ENCODE measurements at places on chromosomes 6 and 20.

DNA sequence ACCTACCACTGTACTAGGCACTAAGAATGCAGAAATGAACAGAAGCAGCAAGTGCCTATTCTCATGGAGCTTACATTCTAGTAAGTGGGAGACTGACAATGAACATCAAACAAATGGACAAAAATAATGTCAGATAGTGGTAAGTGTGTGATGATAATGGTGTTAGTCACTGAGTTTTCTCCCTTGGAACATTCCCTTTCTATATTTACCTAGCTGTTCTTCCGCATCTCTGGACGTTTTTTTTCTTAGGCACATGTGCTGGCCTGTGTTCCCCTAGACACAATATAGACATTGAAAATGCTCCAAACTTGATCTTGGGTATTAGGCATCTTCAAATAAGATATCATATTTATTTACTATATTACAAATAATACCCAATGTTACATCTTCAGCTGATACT, 218.1 kb upstream of the GJE1 start:
- no peak for DNase-seq
- no peaks in the 10 kb centered on the region for H3K4me1 ChIP-seq
- H3K27ac ChIP-seq, result no peak overlapping the region
- no peak overlapping the region for H3K4me3 ChIP-seq
- no peaks in the 10 kb centered on the region for H3K27me3 ChIP-seq

- H3K27me3 ChIP-seq, result no peaks in the 10 kb centered on the region
- DNase-seq, result peak; percentile 80
- H3K4me1 ChIP-seq, result peaks cover 10% of the 10 kb centered on the region
- H3K4me3 ChIP-seq, result peak overlapping the region; percentile 76
- H3K27ac ChIP-seq, result peak overlapping the region; percentile 97
Observed at GRCh38 chr6:81751388-81752083, 945 bp downstream of the TENT5A start.

GRCh38 chr6:159194421-159194820, 25.2 kb downstream of the FNDC1 start:
- DNase-seq, result no peak
- no peak overlapping the region for H3K4me3 ChIP-seq
- H3K27me3 ChIP-seq, result no peaks in the 10 kb centered on the region
- no peak overlapping the region for H3K27ac ChIP-seq

DNA sequence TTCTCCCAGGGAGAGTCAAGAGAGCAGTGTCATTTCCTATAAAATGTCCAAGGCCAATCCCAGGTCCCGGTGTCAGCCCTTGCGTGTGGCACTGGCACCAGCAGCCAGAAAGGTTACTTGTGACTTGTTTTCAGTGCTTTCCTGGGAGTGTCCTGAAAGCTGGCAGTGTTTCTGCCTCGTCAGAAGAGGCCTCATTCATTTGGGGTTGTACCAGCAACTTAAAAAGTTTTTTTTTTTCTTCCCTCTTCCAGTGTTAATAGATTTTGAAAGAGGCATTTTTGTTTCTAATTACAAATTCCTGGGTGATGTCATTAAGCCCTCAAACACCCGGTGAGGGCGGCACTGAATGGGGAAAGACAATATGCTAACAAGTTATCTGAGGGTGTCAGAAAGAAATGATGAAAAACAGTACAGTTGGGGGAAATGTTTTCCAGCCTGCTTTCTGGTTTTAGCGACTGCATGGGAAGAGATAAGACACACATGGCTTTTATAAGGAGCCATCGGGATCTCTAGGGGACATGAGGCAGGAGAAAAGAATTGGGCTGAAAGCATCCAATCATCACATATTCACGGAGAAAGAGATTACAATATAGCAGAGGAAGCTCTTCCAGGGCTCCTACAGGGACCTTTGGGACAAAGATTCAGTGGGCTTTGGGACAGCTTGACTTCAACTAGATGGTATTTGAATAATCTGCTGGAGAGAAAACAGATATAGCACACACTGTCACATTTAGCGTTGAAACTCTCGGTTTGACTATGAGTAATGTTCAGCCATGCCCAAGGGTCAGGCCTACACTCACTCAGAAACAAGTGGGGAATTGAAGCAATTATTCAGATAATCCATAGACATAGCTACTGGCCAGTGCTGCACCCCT, 153.0 kb downstream of the BCAS1 start:
- no peak overlapping the region for H3K4me3 ChIP-seq
- peak overlapping the region; percentile 90 for H3K27ac ChIP-seq
- no peaks in the 10 kb centered on the region for H3K4me1 ChIP-seq
- H3K27me3 ChIP-seq, result no peaks in the 10 kb centered on the region
- H3K36me3 ChIP-seq, result no peaks in the 10 kb centered on the region

DNA sequence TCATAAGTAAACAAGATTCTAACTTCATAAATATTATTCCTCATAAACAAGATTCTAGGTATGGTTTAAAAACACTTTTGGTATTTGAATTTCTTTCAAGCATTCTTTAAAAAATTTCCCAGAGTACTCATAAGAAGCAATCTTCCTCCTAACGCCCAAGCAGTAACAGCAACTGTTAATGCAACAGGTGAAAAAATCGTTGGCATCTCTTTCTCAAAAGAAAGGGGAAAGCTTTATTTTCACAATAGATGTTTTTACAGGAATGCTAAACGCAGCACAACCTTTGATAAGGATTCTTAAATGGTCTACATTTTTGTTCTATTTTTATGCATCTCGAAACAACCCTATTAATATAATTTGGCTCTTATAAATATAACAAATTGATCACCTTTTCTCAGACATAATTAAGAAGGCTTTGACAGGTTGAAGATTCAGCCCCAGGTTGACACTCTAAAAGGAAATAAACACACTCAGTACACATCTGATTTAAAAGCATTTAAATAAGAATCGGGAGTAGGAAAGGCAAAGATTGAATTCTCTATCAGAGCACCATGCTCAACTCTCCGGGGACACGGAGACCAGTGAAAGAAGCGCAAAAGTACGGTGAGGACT, 634 bp downstream of the AHI1 start:
- H3K27ac ChIP-seq, result peak overlapping the region; percentile 99
- H3K4me1 ChIP-seq, result no peaks in the 10 kb centered on the region
- H3K4me3 ChIP-seq, result peak overlapping the region; percentile 83

- H3K36me3 ChIP-seq, result no peaks in the 10 kb centered on the region
- H3K4me3 ChIP-seq, result no peak overlapping the region
- no peaks in the 10 kb centered on the region for H3K4me1 ChIP-seq
- no peaks in the 10 kb centered on the region for H3K27me3 ChIP-seq
Observed at GRCh38 chr6:137084865-137085617, 40.3 kb upstream of the IL20RA start.

- no peak for DNase-seq
- H3K4me3 ChIP-seq, result no peak overlapping the region
- H3K27me3 ChIP-seq, result no peaks in the 10 kb centered on the region
- H3K4me1 ChIP-seq, result no peaks in the 10 kb centered on the region
- no peak overlapping the region for H3K27ac ChIP-seq
Observed at GRCh38 chr6:40504274-40504673, 82.9 kb downstream of the LRFN2 start.

DNA sequence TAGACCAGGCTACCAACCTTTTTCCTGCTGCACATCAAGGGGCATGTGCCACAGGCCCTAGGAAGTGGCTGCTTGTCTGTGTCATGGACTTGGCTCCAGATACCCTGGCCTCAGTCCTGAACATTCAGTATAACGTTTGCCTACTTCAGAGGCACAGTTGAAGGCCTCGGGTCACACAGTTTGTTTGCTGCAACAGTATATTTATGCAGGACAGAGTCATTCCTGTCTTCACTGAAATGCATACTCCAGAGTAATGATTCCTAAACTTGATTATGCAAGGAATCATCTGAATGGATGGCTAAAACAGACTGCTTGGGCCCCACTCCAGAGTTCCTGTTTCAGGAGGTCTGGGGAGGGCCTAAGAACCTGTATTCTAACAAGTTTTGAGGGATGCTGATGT, 149.4 kb downstream of the KLHL32 start:
- H3K27ac ChIP-seq, result no peak overlapping the region
- no peak for DNase-seq
- H3K36me3 ChIP-seq, result no peaks in the 10 kb centered on the region
- no peaks in the 10 kb centered on the region for H3K4me1 ChIP-seq

DNA sequence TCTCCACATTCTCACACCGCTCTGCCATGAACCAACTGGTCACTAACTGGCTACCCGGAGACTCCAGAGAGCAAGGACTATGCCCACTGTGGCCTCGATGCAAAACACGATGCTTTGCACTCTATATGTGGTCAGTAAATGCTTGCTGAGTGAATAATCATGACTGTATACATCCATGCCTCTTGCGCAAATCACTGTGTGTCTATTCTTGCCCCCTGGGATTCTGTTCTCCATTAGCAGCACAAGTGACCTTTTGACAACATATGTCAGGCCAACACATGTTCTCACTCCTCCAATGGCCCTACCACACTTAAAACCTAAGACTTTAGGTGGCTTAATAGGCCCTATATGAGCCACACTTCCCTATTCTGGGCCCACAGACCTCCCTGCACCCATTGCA, 16.9 kb downstream of the KIF16B start:
- H3K4me3 ChIP-seq, result no peak overlapping the region
- H3K27ac ChIP-seq, result no peak overlapping the region
- no peaks in the 10 kb centered on the region for H3K27me3 ChIP-seq

GRCh38 chr6:165987483-165988301, 180.0 kb downstream of the TBXT start:
- H3K27ac ChIP-seq, result no peak overlapping the region
- H3K4me1 ChIP-seq, result no peaks in the 10 kb centered on the region
- peaks cover 3% of the 10 kb centered on the region for H3K27me3 ChIP-seq
- H3K4me3 ChIP-seq, result no peak overlapping the region
- DNase-seq, result no peak

DNA sequence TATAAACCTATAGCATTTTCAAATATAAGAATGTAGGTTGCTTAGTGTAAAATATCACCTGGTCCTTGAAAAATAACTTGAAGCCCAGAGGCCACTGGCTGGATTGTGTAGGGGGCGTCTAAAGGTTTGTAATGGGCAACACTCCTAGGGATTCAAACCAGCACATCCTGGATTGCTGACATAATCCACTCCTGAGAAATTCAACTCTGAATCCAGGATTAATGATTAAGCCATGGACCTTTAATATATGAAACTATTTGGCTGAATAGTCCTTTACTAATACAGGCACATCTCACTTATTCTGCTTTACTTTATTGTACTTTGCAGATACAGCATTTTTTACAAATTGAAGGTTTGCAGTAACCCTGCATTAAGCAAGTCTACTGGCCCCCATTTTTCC, 160.8 kb downstream of the UBE3D start:
- no peak overlapping the region for H3K4me3 ChIP-seq
- no peak overlapping the region for H3K27ac ChIP-seq
- no peaks in the 10 kb centered on the region for H3K36me3 ChIP-seq
- no peaks in the 10 kb centered on the region for H3K27me3 ChIP-seq

DNA sequence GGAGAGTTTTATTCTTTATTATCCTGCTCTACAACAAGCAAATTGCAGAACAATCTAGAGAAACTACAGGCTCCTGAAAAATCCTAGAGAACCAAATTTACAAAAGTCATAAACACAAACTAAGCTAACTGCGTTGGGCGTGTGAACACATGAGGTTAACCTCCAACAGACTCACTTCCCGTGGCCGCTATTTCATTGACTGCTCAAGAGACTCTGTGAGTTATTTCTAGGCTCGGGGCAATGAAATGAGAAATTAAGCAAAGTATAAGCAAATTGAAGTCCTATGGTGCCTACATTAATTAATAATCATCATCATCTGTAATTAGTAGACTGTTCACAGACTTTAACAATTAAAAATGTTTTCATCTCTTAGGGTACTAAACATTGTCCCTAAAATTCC, 100.0 kb downstream of the MBOAT1 start:
- DNase-seq, result no peak
- H3K36me3 ChIP-seq, result peaks cover 17% of the 10 kb centered on the region
- H3K4me3 ChIP-seq, result no peak overlapping the region
- H3K4me1 ChIP-seq, result no peaks in the 10 kb centered on the region
- H3K27me3 ChIP-seq, result no peaks in the 10 kb centered on the region
- H3K27ac ChIP-seq, result no peak overlapping the region

DNA sequence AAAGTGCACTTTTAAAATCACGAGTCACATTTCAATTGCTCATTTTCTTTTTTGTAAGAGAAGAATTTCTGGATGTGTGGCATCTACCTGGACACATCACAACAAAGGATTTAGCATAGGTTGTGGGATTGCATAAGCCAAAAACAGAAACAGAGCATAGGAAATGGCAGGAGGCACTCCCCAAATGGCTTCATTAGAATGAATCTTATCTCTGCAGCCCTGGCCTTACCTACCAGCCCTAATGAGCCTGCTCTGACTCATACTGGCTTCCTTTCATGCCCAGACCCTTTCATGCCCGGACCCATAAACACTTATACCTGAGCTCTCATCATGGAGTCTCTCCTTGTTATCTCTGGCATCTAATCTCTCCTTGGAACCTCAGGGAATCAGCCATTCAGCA, 23.9 kb upstream of the SPTLC3 start:
- no peaks in the 10 kb centered on the region for H3K4me1 ChIP-seq
- no peak overlapping the region for H3K27ac ChIP-seq
- H3K4me3 ChIP-seq, result no peak overlapping the region
- DNase-seq, result no peak

DNA sequence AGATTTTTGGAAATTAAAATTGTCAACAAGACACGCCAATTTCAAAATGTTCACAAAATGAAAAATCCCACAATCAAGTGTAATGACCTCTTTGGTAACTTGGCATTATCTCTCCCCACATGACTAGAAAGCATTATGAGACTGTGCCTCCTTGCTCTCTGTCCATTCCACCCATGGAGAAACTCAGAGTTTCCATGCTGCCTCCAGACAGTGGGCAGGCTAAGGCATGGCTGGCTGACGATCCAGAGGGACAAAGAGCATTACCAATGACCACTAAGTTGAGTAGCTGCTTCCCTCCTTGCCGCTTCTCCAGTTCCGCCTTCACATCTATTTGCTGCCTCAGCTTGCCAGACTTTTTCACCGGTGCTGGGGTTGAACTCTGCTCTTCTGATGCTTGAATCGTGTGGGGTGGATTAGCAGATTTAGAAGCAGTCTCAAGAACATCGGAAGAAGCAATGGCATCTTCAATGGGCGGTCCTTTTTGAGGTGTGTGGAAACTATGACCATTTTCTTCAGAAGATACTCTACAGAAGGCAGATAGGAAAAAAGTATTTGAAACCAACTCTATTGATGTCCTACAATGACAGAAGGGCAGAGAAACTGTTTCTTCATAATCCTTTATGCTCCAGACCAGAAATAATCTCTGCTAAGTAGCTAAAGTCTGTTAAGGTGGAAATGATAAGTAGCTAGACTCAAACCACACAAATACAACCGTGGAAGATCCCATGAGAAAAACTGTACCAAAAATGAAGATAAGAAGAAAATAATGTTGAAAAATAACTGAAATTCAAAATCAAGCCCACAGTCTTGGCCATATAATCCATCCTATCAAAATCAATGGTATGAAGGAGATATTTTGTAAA, 47.5 kb upstream of the ALDH8A1 start:
- H3K36me3 ChIP-seq, result no peaks in the 10 kb centered on the region
- H3K4me3 ChIP-seq, result no peak overlapping the region
- H3K4me1 ChIP-seq, result no peaks in the 10 kb centered on the region
- H3K27ac ChIP-seq, result no peak overlapping the region
- H3K27me3 ChIP-seq, result no peaks in the 10 kb centered on the region

Measured in right lobe of liver (tissue), 6 donors.